ENCODE measurements at places on chromosomes 7 and 10.

DNA sequence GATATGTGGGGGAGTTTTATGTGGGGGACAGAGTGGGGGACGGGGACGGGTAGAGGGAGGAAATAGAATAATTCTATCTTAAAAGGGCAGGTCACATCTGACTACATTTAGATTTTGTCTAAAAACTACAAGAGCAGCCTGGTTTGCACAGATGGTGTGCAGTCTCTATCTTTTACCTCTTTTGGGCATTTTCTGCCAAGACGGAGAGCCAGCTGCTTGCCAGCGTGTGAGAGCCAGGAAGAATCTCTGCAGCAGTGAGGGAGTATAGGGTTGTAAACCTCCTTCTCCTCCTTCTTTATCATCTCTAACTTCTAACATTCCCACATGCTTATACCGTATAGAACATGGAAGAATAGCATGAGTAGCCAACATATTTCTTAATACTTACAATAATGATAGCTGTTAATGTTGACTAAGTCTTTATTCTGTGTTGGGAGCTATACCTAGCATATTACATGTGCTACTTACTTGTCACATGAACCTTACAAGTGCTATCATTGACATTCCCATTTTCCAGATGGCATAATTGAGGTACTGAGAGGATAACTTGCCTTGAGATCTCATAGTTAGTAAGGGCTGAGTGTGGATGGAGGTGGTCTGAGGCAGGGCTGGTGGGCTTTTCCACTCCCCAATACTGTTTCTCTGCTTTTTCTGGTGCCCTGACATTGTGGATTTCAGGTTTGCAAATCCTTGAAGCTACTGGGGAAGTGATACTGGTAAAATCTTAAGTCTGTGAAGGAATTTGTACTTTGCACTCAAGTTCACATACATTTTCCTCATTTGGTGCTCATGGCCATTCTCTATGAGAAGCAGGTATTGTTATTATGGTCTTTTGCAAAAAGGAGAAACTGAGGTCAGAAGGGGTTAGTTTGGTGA, 1.1 kb downstream of the ENTPD1 start:
- no peak for DNase-seq

GRCh38 chr10:114064151-114065048, 20.7 kb downstream of the ADRB1 start:
- no peak for DNase-seq

DNA sequence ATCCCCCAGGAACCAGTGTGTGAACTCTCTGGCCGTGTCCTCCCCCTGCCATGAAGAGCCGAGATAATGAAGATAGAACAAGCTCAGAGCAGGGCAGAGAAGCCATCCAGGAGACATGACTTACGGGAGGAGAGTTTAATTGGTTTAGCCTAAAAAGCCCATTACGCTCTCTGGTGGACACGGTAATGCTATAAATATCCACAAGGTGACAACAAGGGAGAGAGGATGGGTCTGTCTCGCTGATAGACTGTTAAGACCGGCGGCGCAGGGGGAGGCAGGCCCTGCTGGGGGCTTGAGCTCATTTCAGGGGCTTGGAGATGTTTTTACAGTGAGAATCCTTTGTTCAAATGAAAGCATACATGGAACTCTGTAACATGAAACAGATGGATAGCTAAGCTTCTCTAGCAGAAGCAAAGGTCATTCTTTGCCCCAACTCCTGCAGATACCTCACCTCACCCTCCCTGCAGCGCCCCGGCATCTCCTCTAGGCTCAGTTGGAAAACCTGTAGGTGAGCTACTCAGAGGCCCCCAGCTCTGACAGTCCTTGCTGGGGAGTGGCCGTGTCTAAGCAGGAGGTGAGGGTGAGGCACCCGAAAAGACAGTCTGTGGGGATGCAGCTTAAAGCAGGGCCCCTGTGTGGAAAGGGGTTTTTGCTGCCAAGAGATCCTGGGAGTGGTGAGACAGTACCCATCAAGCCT, 40.8 kb upstream of the LOXL4 start:
- no peak for DNase-seq

- DNase-seq = no peak
These were observed 23.0 kb downstream of the PRLHR start for GRCh38 chr10:118572256-118573041.

Data from thoracic aorta (tissue), 2 donors.